ENCODE measurements at places on chromosomes 5 and 9.

DNA sequence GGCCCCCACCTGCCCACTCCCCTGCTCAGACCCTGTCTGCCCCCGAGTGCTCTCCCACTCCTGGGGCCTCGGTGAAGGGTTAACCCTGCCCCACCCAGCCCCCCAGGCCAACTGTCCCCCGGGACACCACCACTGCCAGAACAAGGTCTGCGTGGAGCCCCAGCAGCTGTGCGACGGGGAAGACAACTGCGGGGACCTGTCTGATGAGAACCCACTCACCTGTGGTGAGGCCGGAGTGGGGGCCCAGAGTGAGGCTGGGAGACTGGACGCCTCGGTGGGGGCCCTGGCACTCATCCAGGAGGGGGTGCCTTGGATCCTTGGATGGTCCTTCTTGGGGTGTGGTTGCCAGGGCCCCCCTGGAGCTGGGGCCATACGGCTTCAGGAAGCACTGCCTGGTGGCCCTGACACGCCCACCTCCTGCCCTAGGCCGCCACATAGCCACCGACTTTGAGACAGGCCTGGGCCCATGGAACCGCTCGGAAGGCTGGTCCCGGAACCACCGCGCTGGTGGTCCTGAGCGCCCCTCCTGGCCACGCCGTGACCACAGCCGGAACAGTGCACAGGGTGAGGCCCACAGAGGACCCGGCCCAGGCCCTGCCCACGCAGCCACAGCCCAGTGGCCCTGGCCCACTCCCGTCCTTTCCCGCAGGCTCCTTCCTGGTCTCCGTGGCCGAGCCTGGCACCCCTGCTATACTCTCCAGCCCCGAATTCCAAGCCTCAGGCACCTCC is 2.1 kb downstream of the MAMDC4 start:
- H3K4me1 ChIP-seq, result peaks cover 5% of the 10 kb centered on the region
- no peak overlapping the region for H3K27ac ChIP-seq
- no peak overlapping the region for H3K4me3 ChIP-seq
- H3K36me3 ChIP-seq, result peaks cover 7% of the 10 kb centered on the region

DNA sequence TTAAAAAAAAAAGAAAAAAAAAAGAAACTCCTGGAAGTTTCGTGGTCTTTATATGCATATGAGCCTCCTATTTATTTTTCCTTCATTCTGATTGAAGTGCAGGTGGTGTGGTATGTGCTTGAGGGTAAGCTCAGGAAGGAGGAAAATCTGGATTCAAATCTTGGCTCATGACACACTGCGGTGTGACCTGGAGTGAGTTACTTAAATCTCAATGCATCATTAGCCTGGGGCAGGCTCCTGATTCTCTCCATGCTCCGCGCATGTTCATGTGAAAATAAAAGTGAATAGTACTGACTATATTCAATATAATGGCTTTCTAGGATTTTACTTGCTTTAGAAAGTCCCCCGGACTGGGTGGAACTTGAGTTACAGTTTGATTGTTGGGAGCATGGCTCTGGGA is 35.6 kb downstream of the PTTG1 start:
- no peak overlapping the region for H3K4me3 ChIP-seq
- peaks cover 4% of the 10 kb centered on the region for H3K36me3 ChIP-seq
- DNase-seq, result no peak
- H3K27ac ChIP-seq, result no peak overlapping the region
- peaks cover 14% of the 10 kb centered on the region for H3K27me3 ChIP-seq
- H3K4me1 ChIP-seq, result peaks cover 37% of the 10 kb centered on the region

GRCh38 chr5:132010645-132010988 is 841 bp downstream of the ACSL6 start:
- no peak overlapping the region for H3K27ac ChIP-seq
- no peaks in the 10 kb centered on the region for H3K36me3 ChIP-seq
- peaks cover 48% of the 10 kb centered on the region for H3K27me3 ChIP-seq
- peak overlapping the region; percentile 75 for H3K4me3 ChIP-seq
- DNase-seq, result no peak

DNA sequence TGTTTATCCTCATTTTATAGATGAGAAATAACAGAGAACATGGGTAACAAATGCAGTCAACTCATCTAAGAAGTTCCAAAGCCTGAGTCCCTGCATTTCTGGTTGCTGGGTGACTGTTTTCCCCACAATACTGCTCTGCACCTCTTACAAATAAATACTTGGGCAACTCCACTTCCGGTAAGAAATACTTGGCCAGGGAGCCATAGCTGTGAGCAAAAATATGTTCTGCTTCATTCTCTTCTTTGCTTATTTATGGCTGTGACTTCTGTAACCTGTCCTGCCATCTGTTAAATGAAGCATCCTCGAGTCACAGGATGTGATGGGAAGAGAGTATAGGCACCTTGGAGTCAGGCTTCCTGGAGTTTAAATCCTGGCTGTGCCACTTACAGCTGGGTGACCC is 49.9 kb downstream of the GDNF start:
- no peaks in the 10 kb centered on the region for H3K4me1 ChIP-seq
- H3K27me3 ChIP-seq, result peaks cover 7% of the 10 kb centered on the region
- no peak for DNase-seq
- no peaks in the 10 kb centered on the region for H3K36me3 ChIP-seq
- no peak overlapping the region for H3K27ac ChIP-seq

- H3K27me3 ChIP-seq, result peaks cover 27% of the 10 kb centered on the region
- DNase-seq, result no peak
- no peak overlapping the region for H3K4me3 ChIP-seq
- no peaks in the 10 kb centered on the region for H3K36me3 ChIP-seq
- no peak overlapping the region for H3K27ac ChIP-seq
- peaks cover 7% of the 10 kb centered on the region for H3K4me1 ChIP-seq
These were observed 8.8 kb downstream of the TLE1 start for GRCh38 chr9:81680506-81680905.

- H3K4me1 ChIP-seq, result no peaks in the 10 kb centered on the region
- no peak overlapping the region for H3K4me3 ChIP-seq
- DNase-seq, result no peak
- H3K36me3 ChIP-seq, result no peaks in the 10 kb centered on the region
These were observed 134.3 kb downstream of the CDH18 start for GRCh38 chr5:19853616-19854240.

- peaks cover 15% of the 10 kb centered on the region for H3K36me3 ChIP-seq
- no peaks in the 10 kb centered on the region for H3K27me3 ChIP-seq
- DNase-seq, result no peak
These were observed 35.5 kb downstream of the SERINC5 start for GRCh38 chr5:80220245-80220897.

DNA sequence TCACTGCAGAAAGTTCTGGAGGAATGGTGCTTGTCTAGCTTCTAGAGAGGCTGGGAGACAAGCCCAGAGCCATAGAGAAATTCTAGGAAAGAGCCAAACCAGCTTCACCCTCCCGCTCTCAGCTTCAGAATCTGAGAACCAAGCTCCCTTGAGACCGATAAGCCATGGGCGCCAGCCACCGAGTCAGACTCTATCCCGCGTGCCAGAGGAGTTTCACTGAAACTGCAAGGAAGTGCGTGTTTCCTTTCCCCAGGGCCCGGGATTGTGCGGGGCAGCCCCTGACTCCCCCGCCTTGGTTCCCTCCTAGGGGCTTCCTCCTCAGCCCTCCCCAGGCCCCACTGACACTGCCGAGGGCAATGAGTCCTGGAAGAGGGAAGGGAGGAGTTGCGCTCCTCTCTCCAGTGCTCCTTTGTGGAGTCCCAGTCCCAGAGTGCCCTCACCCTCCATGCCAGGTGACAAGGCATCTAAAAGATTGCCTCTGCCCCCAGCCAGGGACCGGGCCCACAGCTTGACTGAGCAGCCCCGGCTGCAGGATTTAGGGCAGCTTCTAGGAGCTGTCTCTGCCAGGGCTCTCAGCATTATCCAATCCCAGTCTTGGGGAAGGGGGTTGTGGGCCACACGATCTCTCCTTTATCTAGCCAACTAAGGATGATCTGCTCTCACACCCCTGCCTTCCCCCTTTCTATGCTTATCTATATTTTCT is 18.4 kb upstream of the TCF7 start:
- no peak overlapping the region for H3K4me3 ChIP-seq
- H3K4me1 ChIP-seq, result peaks cover 83% of the 10 kb centered on the region
- no peaks in the 10 kb centered on the region for H3K27me3 ChIP-seq
- H3K27ac ChIP-seq, result peak overlapping the region; percentile 44
- no peak for DNase-seq

DNA sequence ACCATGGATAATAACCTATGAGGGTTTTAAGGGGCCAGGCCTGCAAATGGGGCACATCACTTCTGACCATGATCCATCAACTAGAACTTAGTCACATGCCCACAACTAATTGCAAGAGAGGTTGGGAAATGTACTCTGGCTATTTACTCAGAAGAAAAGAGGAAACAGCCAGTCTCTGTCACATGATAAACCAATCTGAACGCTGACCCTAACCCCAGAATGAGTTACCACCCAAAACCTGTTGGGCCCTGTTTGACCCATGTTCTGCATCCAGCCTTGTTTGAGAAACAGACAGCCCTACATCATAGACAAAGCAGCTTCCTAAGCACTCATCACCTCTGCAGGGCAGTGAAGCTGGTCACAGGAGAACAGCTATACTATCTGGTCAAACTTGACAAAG is 5.8 kb downstream of the MACROH2A1 start:
- peaks cover 33% of the 10 kb centered on the region for H3K36me3 ChIP-seq
- H3K27ac ChIP-seq, result no peak overlapping the region

- H3K27me3 ChIP-seq, result peaks cover 3% of the 10 kb centered on the region
- no peak for DNase-seq
- peaks cover 6% of the 10 kb centered on the region for H3K4me1 ChIP-seq
- no peak overlapping the region for H3K4me3 ChIP-seq
- H3K27ac ChIP-seq, result no peak overlapping the region
- H3K36me3 ChIP-seq, result no peaks in the 10 kb centered on the region
These were observed 87.3 kb upstream of the SLC44A1 start for GRCh38 chr9:105157171-105157583.

- H3K4me3 ChIP-seq, result no peak overlapping the region
- no peaks in the 10 kb centered on the region for H3K27me3 ChIP-seq
- no peaks in the 10 kb centered on the region for H3K4me1 ChIP-seq
- no peak for DNase-seq
- no peak overlapping the region for H3K27ac ChIP-seq
- no peaks in the 10 kb centered on the region for H3K36me3 ChIP-seq
These were observed 75.1 kb upstream of the SMIM23 start for GRCh38 chr5:171710451-171711024.

DNA sequence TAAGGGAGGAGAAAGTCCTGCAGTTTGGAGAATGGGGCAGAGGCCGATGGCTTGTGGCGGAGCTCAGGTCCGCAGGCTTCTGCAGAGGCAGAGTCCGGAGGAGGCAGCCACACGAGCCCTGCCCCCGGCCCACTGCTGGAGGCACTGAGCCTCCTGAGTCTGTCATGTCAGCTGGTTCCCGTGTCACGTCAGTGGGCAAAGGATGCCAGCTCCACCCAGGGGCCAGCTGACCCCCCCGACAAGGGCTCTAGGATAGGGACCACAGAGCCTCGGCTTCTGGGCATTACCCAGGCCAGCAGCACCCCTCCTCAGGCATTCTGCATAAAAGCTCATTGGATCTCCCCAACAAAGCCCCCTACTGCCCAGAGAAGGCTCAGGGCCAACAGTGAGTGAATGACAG is 8.5 kb downstream of the SH3PXD2B start:
- peaks cover 38% of the 10 kb centered on the region for H3K27me3 ChIP-seq
- H3K4me3 ChIP-seq, result no peak overlapping the region
- peaks cover 11% of the 10 kb centered on the region for H3K4me1 ChIP-seq
- no peak for DNase-seq
- no peaks in the 10 kb centered on the region for H3K36me3 ChIP-seq

DNA sequence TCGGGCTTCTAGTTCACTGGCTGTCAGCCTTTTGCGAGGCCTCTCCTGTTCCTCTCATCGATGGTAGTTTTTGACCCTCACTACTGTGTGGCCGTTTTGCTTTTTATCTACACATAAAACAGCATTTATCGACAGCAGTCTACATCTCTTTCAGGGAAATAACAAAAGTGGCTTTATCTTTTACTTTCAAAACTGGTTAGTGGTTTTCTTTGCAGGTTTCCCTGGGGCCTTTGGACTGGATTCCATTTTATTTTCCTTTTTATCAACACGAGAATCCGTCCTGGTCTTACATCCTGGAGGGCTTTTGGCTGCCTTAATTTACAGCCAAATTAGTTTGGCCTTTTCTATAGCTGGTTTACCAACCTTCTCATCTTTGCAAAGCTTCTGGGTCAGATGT is 793 bp upstream of the PKD2L2 start:
- no peaks in the 10 kb centered on the region for H3K27me3 ChIP-seq
- DNase-seq, result no peak
- H3K36me3 ChIP-seq, result peaks cover 4% of the 10 kb centered on the region
- peak overlapping the region; percentile 94 for H3K4me3 ChIP-seq
- peaks cover 17% of the 10 kb centered on the region for H3K4me1 ChIP-seq
- peak overlapping the region; percentile 95 for H3K27ac ChIP-seq

- no peaks in the 10 kb centered on the region for H3K27me3 ChIP-seq
- H3K4me1 ChIP-seq, result no peaks in the 10 kb centered on the region
- no peaks in the 10 kb centered on the region for H3K36me3 ChIP-seq
- no peak for DNase-seq
- H3K27ac ChIP-seq, result no peak overlapping the region
These were observed 933.6 kb downstream of the EFNA5 start for GRCh38 chr5:106737111-106737510.

DNA sequence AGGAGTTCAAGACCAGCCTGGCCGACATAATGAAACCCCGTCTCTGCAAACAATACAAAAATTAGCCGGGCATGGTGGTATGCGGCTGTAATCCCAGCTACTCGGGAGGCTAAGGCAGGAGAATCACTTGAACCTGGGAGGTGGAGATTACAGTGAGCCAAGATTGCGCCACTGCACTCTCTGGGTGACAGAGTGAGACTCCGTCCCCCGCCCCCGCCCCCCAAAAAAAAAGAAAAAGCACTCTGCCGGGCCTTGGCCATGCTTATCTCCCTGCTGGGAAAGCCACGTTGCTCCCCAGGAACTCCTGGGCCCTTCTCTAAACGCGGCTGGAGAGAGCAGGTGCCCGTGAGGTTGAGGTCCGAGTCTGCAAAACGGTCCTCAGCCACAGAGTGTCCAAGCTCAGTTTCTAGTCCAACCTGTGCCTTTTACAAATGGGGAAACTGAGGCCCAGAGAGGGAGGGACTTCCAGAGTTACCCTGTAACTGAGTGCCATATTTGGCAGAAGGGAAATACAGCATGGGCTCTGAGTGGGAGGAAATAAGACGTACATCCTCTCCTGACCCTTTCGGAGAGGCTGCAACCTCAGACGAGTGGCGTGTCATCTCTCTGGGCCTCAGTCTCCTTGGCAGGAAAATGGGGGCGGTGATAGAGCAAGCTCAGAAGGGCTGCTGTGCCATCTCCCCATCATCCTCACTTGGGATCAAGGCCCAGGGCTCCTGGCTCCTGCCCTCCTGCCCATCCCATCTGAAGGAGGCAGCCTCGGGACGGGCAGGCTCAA is 6.6 kb upstream of the PHYHD1 start:
- H3K4me1 ChIP-seq, result peaks cover 50% of the 10 kb centered on the region
- H3K27me3 ChIP-seq, result no peaks in the 10 kb centered on the region

DNA sequence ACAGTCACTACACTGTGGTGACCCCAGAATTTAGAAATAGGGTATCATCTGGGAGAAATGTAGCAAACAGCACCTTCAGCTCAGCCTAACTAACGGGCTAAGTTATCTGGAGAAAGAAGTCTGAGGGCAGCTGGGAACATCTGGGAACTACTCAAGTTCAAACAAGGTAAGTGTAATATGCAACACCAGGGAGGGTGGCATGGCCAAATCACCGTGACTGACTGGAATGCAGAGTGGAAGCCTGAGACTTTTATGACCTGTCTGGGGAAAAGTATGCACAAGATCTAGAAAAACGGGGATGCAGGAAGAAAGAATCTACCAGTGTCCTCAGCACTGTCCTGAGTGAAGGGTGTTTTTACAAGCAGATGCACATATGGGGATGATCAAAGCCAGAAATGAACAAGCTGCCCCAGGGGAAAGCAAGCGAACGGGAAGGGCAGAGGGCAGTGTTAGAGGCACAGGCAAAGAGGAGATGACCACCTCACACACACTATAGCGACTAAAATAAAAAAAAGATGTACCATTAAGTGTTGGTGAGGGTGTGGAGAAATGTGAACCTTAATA is 59.9 kb downstream of the SERINC5 start:
- H3K36me3 ChIP-seq, result peaks cover 18% of the 10 kb centered on the region
- peaks cover 68% of the 10 kb centered on the region for H3K4me1 ChIP-seq
- no peak overlapping the region for H3K4me3 ChIP-seq
- H3K27me3 ChIP-seq, result no peaks in the 10 kb centered on the region
- DNase-seq, result no peak
